ENCODE measurements at places on chromosomes 6 and 20. TPM values are rescaled to one million over a fixed set of nuclear protein-coding genes. Genes with fewer than 3 reads are reported as not detected.

GRCh38 chr20:62409931-62410745 is 3.1 kb upstream of the CABLES2 start:
- no peak for DNase-seq

DNA sequence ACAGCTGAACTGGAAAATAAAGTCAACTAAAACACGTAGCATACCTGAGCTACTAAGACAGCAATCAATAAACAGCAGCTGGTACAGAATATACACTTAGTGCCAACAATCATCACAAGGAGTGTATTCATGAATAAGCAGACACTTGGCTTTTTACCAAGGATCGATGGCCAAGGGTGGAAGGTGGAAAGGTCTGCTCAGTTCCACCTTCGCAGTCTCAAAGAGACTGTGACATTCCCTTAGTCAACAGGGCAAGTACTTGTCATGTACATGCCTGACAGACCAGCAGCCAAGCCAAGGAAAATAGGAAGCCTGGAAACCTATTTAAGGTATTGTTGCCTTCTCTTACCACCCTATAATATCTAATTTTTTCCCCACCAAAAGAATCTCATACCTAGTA is 21.4 kb downstream of the HBS1L start:
- no peak for DNase-seq

GRCh38 chr6:3876101-3876500 is 26.9 kb downstream of the FAM50B start:
- no peak for DNase-seq

- DNase-seq, result no peak
These were observed 8.8 kb upstream of the CD93 start for GRCh38 chr20:23094927-23095326.

DNA sequence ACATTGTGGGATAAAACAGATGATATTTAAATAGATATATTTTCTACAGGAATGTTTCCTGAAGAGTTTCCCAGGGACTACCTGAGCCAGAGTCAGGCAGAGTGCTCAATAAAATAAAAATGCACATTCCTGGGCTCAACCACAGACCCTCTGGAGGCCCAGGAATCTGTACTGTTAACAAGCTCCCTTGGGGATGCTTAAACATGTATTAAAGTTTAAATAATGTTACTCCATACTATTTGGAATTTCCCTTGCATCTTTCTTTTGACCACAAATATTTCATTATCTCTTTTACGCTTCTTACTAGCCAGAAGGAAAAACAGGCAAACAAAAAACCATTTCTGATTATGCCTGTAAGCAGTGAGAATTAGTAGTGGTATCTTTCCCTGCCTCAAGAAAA is 42.3 kb downstream of the GPR63 start:
- no peak for DNase-seq

- DNase-seq, result no peak
These were observed 90.8 kb downstream of the THBS2 start for GRCh38 chr6:169162752-169163407.

DNA sequence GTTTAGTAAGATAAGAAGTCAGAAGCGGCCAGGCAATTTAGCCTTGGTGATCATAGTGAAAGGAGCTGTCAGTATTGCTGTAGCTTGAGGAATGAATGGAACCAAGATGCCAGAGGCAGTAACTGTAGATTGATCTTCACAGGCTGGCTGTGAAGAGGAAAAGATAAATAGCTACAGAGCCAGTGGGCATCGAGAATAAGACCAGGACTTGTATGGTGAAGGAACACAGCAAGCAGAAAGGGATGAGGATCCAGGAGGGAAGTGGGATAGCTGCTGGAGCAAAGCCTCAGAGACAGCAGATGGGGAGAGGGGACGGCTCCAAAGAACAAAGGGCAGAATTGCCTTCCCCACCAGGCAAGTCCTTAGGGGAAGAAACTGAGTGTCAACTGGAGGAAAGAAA is 294.4 kb upstream of the PLN start:
- DNase-seq, result no peak

- DNase-seq, result no peak
These were observed 28.2 kb upstream of the NOX3 start for GRCh38 chr6:155483858-155484257.

The TRDN gene
- polyA plus RNA-seq, result 2.6 TPM

The CBLN4 gene
- 1.8 TPM for polyA plus RNA-seq

The TAP1 gene
- 12.3 TPM for polyA plus RNA-seq
